ENCODE measurements at places on chromosomes 3 and 15.

GRCh38 chr3:69579306-69580041 lies 159.8 kb upstream of the MITF start:
- DNase-seq, result no peak

DNA sequence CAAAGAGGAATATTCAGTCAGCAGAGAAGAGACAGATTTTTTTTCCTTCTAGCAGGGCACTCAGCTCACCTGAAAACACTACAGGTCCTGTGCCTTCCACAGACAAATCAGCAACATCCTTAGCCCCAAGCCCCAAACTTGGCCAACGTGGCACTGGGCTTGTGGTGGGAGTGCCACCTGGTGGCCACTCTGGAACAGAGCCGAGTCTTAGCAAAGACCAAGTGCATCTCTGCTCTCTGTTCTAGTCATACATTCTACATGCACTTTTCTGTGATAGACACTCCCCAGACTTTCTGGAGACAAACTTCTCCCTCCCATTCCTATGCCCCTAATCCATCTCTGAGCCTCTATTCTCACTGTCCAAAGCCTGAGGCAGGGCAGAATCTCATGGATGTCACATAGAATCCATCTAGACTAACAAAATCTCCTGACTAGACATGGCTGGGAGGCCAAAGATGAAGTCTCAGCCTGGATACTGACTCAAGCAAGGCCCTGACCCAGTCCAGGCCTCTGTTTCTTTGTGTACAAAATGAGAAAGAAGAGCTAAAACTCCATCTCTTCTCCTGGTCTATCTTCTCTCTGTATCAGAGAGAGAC lies 5.1 kb upstream of the SEMA7A start:
- peak; percentile 92 for DNase-seq

DNA sequence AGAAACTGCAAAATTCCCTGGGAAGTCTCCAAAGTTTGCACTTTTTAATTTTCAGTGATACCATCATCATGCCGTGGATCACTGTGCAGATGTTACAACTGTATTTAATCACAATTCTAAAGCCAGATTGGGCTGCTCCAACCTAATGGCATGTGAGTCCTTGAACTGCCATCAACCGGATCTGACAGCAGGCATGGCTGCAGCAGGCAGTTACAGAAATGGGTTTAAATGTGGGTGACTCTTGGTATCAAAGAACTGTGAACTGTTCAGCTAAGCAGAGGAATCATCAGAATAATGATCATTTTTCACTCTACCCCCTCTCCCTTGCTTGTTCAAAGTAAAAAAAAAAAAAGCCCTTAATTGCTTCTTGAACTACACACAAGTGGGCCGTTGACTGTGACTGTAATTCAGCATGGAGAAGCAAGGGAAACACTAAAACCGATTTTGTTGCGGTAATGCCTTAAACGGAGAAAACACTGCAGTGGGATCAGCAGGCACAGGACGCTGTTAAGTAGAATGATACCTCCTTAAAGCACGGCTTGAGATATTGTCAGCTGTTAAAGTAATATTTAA lies 152.4 kb downstream of the RORA start:
- DNase-seq, result no peak

GRCh38 chr3:25547943-25548674 lies 116.6 kb downstream of the TOP2B start:
- DNase-seq, result no peak

DNA sequence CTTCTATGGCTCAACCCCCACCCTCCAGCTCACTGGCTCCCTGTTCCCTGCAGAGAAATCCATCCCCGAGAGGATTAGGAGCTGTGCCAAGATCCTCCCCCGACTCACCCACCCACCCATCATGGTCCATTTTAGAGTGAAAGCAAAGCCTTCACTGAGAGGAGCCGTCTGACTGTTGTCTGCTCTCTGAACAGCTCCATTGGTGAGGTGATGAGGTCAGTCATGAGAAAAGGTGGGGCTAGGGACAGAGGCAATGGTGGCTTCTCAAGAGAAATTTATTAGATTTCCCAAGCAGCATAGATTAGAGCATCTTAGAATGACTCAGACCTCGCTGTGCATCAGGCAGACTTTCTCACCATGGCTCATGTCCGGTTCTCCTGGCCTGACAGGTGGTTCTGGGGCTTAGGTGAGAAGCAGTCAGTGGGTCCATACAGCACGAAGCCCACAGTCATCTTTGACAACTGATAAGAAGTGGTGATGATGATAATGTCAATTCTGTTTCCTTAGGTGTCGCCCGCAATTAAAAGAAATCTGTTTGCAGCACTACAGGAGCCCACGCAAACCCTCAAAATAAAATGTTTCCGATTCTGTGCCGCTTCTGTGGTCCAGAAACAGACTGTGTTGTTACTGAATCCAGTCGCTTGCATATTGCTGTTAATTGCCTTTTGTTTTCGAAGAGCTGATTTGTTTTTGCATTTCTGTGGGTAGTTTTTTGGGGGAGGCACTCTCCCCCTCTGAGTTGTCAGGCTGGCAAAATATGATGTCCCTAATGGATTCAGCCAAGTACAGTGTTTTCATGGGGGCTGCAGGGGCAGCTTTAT lies 24.8 kb upstream of the RHO start:
- no peak for DNase-seq

DNA sequence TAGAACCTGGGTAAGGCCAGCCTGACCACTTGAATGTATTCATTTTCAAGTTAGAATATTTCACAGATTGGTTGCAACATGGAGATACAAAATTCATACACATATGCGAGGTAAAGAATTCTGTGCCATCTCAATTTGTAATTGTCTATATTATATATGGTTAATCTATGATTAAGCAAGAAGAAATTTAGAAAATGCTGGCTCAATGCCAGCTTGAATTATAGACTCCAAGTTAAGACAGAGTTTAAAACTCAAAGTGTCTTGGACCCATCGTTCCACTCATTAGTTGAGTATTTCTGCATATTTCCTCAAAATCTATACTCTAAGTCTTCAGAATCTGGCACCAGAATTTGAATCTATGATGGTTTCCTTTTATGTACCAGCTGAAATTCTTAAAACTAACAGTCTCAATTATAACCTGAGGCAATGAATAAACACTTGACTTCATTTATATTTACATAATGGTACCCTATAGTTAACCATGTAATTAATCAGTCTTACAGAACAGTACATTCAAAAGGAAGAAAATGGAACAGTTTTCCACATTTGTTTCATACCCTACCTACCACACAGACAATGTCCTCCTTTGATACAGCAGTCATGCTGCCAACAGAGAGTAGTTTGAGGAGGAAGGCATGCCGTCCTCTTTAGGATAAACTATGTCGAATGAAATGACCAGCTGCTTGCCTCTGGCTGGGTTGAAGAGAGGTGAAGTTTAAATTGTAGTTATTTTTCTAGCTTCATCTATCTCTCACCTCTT lies 95.7 kb downstream of the CD47 start:
- DNase-seq, result no peak

GRCh38 chr3:169694117-169694516 lies 30.6 kb upstream of the MECOM start:
- DNase-seq, result no peak

- peak; percentile 72 for DNase-seq
Observed at GRCh38 chr3:160012108-160012507, 23.5 kb downstream of the IL12A start.

GRCh38 chr3:71358243-71358642 lies 225.3 kb downstream of the FOXP1 start:
- no peak for DNase-seq

- DNase-seq, result no peak
Observed at GRCh38 chr3:133479895-133480669, 80.2 kb downstream of the BFSP2 start.

- peak; percentile 76 for DNase-seq
Observed at GRCh38 chr3:13308380-13308801, 111.7 kb downstream of the NUP210 start.

- no peak for DNase-seq
Observed at GRCh38 chr15:42149493-42150218, 6.8 kb downstream of the PLA2G4F start.

- no peak for DNase-seq
Observed at GRCh38 chr3:186852994-186853393, 10.5 kb downstream of the ADIPOQ start.

DNA sequence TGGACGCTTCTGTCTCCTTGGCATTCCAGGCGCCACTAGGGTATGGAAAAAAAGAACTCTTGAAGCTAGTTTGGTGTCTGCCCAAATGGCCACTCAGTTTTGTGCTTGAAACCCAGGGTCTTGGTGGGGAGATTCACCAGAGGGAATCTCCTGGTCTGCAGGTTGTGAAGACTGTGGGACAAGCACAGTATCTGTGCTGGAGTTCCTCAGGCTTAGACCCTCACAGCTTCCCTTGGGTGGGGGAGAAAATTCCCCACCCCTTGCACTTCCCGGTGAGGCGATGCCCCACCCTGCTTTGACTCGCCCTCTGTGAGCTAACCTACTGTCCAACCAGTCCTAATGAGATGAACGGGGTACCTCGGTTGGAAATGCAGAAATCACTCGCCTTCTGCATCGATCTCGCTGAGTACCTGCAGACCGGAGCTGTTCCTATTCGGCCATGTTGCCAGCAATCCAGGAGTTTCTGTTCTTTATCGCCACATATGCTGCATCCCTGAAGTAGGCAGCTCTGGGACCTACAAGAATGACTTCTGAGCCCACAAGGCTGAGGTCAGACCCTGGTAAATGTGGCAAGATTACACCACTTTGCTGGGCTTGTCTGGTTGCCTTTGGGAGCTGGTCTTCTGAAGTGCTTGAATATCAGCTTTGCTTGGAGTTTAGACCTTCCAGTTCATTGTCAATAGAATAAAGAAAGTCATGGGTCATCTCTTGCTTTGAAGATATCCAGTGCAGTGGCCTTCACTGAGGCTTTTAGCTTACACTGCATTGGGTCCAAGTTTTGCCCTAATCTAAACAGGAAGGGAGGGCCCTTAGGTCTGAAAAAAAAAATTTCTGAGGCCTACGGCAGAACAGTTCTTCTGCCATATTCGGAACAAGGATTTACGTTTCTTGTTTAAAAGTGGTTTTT lies 51.0 kb downstream of the SLC2A2 start:
- no peak for DNase-seq

GRCh38 chr3:34686541-34686940 lies 888.1 kb downstream of the PDCD6IP start:
- DNase-seq, result no peak

DNA sequence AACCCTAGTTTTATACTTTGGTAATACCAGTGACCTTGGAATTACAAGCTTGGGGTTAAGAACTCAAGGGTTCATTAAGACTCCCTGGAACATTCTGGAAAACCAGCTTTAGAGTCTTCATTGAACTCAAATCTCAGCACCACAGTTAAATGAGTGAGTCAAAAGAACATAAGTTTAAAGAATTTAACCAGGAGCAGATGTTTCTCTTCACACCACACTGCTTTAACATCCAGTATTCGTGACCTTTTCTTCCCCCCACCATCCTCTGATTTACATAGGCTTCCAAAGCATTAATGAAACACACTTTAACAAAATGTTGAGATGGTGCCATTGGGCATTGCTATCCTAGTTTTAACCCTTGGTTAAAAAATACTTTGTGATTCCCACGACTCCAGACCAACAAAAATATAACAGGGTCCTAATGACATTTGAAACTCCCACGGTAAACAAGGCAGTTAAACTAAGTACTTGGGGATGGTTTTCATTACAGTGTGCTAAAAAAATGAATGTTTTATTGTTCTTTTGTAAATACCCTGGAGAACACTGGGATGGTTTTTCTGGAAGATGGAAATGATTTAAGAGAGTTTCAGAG lies 123.9 kb downstream of the OXNAD1 start:
- no peak for DNase-seq

DNA sequence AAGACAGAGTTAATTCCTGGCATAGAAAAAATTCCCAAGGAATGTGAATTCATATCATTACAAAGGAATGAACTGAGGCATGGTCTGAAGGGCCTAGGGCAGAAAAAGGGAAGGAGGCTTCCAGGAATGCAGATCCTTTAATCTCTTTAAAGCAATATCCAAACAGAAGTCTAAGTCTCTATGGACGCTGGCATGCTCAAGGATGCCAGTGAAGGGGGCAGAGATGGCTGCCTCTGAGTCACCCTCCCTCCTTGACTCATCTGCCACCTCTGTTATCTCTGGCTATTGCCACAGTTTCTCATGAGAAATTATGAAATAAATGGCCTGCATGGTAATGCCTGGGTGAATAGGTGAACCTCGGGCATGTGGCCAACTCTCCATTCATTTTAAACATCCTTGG lies 96.3 kb upstream of the BCL6 start:
- no peak for DNase-seq

GRCh38 chr3:21170964-21171363 lies 580.0 kb downstream of the ZNF385D start:
- peak; percentile 27 for DNase-seq

DNA sequence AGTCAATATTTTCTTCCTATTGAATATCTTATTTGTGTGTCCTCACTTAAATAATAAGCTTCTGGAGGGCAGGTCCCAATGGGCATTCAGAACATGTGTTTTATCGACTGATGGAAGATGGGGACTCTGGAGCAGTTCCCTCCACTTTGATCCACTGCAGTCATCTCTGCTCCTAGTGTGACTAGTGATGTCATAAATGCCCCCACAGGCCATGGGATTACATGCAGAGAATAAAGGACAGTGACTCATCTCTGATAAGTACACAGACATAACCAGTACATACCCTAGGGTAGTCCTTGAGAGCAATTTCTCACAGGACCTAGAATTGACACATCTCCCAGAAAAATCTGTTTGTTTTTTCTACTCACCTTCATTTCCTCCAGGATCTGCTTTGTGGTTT lies 49.4 kb upstream of the FMN1 start:
- peak; percentile 32 for DNase-seq

DNA sequence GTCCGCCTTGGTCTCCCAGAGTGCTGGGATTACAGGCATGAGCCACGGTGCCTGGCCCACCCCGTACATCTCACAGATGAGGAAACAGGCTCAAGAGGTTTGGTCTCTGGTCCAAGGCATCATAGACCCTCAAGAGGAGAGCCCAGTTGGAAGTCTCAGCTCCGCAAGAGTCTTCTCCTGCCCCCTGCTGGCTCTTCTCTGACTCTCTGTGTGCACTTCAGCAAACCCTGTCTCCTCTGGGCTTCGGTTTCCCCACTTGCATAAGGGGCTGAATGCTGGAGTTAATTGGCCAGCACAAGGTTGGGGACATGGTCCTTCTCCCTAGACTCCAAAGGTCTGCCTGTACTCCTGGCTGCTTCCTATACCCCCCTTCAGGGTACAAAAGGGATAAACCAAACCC lies 3.9 kb downstream of the MST1R start:
- DNase-seq, result peak; percentile 75

DNA sequence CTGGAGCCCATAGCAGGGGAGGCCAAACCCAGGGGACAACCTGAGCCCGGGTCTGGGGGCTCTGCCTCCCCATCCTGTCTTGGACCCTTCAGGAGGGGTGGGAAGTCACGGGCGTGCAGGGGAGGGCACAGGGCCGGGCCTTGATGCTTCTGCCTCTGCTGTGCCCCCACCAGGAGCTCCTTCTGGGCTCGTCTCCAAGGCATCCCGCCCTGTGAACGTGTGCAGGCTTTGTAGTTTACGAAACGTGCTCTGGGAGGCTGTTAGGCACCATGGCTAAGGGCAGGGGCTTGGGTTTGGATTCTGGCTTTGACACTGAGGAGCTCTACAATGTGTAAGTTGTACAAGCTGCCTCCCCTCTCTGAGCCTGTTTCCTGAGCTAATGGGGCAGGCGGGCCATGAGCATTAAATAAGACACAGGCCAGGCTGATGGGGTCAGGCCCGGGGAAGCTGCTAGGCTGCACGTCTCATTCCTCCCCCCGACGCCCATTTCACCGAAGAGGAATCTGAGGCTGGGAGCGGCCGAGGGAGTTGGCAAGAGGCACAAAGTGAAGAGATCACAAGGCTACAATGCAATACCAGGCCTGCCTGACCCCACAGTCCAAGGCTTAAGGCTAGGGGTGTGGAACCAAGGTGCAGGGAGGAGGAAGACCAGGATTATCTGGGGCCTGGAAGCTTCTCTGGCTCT lies 19.6 kb downstream of the PLXND1 start:
- DNase-seq, result peak; percentile 64

Measured in hematopoietic multipotent progenitor cell treated with erythropoietin and hydrocortisone succinate and interleukin-3 and kit ligand, for 6 days (in vitro differentiated cells).